ENCODE measurements at places on chromosomes 7 and 10.

GRCh38 chr10:31242902-31243301, 76.1 kb upstream of the ZEB1 start:
- no peak for DNase-seq

DNA sequence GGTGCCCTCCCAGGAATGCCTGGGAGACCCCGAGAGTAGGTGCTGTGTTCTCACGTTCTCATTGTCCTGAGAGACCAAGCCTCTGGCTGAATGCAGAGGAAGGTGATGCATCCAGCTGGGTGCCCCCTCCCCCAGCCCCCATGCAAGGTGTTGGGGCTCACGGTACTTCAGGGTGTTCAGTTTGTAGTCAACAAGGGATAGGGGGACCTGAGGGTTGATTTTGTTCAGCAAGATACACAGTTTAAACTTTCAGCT, 60.4 kb upstream of the DUSP5 start:
- DNase-seq: no peak

DNA sequence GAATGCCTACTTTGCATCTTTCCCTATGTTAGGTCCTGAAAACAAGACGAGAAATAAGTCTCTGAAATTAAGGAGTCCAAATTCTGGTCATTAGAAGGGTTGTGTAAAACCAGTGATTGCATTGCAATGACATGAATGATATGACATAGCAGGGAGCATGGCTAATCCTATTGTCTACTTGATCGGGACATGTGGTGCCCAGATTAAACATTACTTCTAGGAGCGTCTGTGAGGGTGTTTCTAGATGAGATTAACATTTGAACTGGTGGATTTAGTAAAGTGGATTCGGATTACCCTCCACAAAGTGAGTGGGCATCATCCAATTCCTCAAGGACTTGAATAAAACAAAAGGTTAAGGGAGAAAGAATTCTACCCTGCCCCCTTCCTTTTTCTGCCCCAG, 434.9 kb upstream of the KLF6 start:
- DNase-seq: no peak

- no peak for DNase-seq
These were observed 519.1 kb upstream of the FOXK1 start for GRCh38 chr7:4162884-4163564.

Data from lung (tissue), 17 donors.